ENCODE measurements at places on chromosomes 2 and 18. TPM values are rescaled to one million over a fixed set of nuclear protein-coding genes. Genes with fewer than 3 reads are reported as not detected.

The TXNDC2 gene
- not detected for total RNA-seq

The MXD1 gene
- 5.3 TPM for total RNA-seq

The FEZ2 gene
- total RNA-seq: 86.2 TPM

DNA sequence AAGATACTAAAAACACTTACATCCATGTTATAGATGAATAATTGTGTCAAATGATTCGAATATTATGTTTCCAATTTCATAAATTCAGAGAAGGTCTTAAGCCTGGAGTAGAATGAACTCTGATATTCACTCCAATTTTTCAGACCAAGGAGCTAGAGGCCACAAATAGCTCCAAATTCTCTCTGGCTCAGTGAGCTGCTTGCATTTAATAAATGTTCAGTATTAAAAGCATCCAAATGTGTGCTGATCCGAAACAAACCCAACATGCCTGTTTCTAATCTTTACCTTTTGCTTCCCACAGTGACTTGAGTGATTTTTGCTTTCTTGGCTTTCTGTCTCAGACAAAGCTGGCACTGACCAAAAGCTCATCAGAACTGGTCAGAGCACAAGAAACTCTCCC lies 291.4 kb downstream of the CCDC85A start:
- no peak for DNase-seq

GRCh38 chr2:226396541-226396940 lies 403.1 kb downstream of the IRS1 start:
- DNase-seq: peak; percentile 14

Measured in GM23248 (cell line).